Activated gamma-delta T cell treated with anti-CD3 and anti-CD28 coated beads, Interleukin-2, amount 50 U/mL, for 16 hours (primary cell): ENCODE measurements at places on chromosomes 2 and 18.

GRCh38 chr2:36147670-36148390 lies 207.7 kb upstream of the CRIM1 start:
- no peak for DNase-seq

- DNase-seq: no peak
These were observed 196.0 kb downstream of the LNPK start for GRCh38 chr2:175806125-175806490.

GRCh38 chr18:44852818-44853217 lies 172.1 kb downstream of the SETBP1 start:
- no peak for DNase-seq

DNA sequence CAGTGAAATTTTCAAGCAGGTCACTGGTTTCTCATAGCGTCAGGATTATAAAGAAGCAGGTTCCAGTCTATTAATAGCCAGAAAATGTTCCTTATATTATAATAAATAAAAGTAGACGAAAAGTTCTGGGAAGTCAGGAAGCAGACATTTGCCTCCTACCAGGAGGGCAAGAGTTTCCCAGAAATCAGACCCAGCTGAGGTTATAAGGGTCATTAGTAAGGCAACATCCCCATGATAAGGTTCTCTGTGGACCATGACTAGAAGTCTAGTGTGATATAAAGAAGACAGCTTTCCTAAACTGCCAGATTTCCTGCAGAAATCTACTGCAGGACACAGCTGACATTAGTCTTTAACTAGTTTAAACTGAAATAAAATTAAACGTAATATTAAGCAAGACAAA lies 210.1 kb upstream of the STK17B start:
- no peak for DNase-seq

- no peak for DNase-seq
These were observed 62.6 kb downstream of the EN1 start for GRCh38 chr2:118784860-118785259.

GRCh38 chr2:9950521-9951271 lies 797 bp upstream of the GRHL1 start:
- DNase-seq: peak; percentile 17

GRCh38 chr2:159010963-159011362 lies 42.5 kb downstream of the TANC1 start:
- no peak for DNase-seq

GRCh38 chr2:240686460-240686859 lies 3.8 kb upstream of the AQP12B start:
- no peak for DNase-seq
